ENCODE measurements at places on chromosomes 1 and 21.

GRCh38 chr1:174408146-174408545, 39.6 kb upstream of the GPR52 start:
- DNase-seq, result no peak

DNA sequence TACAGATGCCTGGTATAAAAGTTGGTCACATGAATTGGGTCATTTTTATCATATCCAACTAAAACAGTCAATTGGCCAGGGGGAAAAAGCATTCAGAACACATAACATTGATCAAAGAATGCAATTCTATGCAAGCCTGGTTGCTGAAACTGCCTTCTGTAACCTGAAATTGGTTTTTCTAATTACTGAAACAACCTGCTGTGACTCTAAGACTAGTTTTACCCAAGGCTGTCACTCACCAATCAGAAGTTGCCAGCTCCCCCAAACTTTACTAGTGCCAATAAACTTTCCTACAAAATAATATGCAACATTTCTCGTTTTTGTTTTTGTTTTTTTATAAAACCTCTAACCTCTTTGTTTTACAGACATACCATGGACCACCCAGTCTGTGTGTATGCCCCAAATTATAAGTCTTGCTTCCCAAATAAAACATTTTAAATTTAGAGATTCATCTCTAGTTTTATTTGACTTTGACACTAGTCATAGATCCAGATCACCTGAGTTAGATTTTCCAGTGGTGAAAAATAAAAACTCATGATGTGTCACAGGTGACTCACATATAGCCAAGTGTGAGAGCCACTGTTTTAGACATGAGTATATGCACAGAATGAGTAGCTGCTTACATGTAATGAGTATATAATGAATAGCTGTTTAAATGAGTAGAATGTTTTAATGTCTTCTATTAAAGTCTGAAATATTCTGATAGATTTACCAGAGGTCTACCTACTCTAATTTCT, 64.2 kb upstream of the CR2 start:
- no peak for DNase-seq

DNA sequence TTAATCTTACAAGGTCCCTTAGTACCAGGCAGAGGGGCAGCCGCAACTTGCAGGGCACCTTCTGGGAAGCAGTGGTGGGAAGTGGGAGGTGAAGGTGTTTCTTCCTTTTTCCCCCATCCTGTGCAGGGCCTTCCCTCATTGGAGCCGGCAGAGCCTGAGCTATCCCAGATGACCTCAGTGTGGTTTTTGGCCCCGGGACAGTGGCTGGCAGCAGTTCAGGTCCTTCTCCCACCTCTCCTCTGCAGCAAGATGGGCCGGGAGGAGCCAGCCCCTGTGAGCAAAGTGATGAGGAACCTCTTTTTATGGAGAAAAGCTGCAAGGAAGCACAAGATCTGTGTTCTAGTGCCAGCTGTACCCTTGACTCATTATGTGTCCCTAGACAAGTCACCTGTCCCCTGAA, 6.8 kb downstream of the PFKFB2 start:
- DNase-seq, result no peak

- DNase-seq, result no peak
These were observed 997 bp downstream of the CASZ1 start for GRCh38 chr1:10795276-10796021.

- no peak for DNase-seq
These were observed 333.9 kb upstream of the ADAMTS5 start for GRCh38 chr21:27300770-27301169.

DNA sequence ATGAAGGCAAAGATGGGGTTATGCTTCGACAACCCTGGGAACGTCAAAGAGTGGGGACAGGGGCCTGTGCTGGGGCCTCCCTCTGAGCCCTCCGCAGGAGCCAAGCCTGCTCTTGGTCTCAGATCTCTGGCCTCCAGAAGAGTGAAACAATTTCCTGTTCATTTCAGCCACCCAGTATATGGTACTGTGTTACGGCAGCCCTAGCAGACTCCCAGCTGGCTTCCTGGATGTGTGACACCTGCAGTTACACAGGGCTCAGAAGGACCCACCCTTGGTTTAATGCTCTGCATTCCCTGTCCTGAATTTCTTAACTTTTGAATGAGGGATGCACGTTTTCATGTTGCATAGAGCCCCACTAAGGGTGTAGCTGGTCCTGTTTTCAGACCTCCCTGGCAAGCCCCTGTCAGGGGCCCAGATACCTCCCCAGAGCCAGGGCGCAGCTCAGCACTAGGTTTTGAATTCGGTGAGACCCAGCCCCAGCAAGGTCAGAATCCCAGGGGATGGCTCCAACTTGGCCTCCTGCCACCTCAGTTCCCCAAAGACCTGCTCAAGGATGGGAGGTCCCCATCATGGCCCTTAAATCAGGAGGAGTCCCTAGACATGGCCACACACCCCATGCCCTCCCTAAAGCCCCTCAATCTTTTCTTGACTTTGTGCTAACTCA, 79.0 kb upstream of the IFFO2 start:
- DNase-seq, result no peak

DNA sequence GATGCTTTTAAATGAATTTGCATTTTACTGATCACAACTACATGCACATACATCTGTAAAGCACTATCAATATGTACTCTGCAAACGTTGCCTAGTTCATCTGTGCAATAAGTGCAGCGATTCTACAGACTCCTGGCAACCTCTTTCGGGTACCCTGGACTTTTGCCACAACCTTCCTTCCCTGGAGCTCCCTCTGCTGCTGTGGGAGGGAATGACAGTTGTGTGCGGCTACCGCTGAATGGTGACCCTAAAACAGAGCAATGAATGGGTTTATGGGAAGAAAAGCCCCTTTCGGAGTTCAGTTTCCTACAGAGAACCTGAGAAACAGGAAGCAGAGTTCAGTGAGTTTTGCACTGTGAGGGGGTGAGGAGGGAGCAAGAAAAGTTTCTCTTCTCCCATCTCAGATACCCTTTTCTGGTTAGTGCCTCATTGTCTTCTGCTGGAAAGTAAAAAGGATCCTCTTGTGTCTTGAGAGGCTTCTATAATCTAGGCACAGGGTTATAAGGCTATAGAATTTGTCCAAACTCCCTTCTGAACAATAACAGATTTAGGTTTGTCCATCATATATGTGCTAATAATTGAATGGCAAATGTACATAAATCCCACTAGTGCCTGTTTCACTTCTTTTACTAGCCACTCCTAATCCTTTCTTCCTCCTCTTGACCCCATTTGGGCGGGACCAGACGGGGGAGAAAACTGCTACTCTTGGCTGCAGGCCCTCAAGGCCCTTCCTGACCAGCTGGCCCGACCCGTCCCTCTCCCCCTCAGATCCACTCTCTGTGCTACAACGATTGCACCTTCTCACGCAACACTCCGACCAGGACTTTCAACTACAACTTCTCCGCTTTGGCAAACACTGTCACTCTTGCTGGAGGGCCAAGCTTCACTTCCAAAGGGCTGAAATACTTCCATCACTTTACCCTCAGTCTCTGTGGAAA, 19.8 kb upstream of the SARS1 start:
- peak; percentile 87 for DNase-seq

- DNase-seq, result no peak
These were observed 70.4 kb downstream of the PLEKHA6 start for GRCh38 chr1:204289280-204289679.

- no peak for DNase-seq
These were observed 27.9 kb upstream of the KIRREL1 start for GRCh38 chr1:157965584-157965983.

DNA sequence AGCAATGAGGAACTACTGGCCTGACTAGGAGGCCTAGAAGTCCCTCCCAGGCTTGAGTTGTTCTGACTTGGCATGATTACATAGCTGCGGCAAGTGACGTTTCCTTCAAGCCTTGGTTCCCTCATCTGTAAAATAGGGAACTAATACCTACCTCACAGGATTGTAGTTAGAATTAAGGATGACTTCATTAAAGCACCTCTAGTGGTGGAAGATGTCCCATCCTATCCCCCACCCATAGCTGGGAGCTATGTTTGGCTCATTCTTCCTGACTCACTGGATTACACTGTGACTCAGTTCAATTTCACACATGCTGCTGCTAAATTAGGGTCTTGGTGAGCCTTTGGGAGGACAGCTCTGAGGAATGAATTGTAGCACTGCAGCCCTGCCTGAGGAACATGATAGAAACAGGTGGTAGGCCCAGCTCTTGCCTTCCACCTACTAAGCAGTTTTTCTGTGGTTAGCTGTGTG, 6.0 kb upstream of the SHISA4 start:
- DNase-seq, result no peak

- DNase-seq, result no peak
These were observed 1.5 kb downstream of the MRAP start for GRCh38 chr21:32300117-32300681.

GRCh38 chr1:209041927-209042326, 541.6 kb upstream of the CAMK1G start:
- no peak for DNase-seq

GRCh38 chr1:192580351-192580962, 4.9 kb downstream of the RGS1 start:
- peak; percentile 10 for DNase-seq

DNA sequence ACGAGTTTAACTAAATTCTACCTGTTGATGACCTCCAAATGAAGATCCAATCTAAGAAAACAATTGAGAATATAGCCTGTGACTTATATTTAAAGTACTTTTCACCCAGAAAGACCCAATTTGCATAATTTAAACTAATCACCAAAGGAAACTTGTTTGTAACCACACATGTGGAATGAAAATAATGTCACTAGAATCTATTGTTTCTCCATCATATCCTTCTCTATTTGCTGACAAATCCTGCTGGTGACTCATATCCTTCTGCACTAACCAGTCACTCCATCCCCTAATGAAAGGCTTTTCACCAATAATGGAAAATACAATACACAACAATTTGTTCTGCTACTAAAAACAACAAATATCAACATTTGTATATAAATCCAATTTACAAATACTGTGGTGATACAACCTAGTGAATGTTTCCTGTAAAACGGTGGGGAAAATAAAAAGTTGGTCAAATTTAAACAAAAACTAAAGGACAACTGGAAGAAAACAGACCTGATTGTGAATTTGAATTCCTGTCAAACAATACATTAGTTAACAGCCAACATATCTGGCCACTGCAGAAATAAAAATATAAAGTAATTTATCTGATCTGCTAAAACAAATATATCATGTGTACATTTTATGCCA, 6.5 kb downstream of the PTP4A2 start:
- DNase-seq, result no peak

- no peak for DNase-seq
These were observed 47.5 kb upstream of the PWP2 start for GRCh38 chr21:44059710-44060109.

DNA sequence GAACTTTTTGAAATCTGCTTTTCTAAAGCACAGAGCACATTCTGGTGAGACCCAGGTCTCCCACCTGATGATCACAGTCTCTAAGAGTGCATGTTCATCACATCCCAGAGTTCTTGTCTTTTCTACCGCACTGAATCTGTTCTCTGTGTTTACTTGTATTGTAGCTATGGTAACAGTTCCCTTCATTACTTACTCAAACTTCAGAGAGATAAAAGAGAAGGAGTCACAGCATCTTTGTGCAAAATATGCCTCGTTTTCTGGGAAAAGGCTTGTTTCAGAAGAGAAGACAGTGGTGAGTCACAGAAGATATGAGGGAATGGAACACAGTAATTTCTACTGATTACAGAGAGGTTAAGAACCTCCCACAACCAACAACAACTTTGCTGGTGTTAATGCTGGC, 580.6 kb downstream of the PLA2G4A start:
- DNase-seq, result no peak

DNA sequence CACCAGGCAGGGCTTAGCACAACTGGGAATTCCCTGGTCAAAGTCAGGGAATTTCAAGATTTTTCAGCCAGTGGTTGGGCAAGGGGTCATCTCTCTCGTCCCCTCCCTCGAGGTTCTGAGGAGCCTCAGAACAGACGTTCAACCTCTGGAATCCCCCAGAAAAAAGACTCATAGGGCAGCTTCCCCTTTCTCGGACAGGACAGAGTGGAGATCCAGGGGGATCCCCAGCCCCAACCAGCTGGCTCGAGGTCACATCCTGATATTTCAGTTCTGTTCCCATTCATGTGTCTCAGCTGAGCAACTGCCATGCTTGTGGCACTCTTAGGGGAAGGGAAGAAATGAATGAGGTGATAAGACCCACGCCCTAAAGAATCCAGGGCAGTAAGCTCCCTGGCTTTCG, 4.9 kb upstream of the LAD1 start:
- no peak for DNase-seq

DNA sequence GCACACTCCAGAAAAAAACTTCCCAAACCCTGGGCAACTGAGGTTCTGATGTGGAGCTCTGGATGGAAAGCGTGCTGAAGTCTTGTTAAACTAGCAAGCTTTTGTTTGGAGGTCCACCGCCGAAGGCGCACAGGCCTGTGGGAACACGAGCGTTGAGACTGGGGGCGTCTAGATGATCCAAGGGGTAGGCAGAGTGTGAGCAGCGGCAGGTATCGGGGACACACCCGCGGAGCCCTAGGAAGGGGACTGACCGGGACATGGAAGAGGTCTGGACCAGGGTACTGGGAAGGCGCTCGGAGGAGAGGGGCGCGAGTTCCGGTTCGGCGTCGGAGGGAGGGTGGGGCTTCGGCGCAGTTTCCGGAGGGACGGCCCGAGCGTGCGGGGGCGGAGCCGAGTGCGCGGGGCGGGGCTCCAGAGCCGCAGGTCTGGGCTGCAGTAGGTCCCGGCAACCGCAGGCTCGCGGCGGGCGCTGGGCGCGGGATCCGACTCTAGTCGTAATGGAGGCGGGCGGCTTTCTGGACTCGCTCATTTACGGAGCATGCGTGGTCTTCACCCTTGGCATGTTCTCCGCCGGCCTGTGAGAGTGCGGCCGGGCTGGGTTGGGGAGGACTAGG, at the start of gene SLC50A1:
Gene SLC50A1 (plus strand): TSS at position 438 of the 614 bp plus-strand sequence. CDS start 60 bp downstream, at position 498.
- peak; percentile 99 for DNase-seq

DNA sequence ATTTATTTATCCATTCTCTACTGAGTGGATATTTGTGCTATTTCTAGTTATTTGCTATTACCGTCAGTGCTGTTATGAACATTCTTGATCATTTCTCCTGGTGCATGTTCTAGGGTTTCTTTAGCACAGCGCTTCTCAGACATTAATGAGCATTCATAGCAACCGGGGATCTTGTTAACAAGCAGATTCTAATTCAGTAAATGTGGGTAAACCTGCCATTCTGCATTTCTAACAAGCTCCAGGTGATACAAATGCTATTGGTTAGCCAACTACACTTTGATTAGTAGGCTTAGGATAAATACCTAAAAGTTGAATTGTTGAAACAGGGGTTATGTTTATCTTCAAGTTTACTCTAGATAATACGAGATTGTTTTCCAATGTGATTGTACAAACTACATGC, 3.3 kb upstream of the DBT start:
- no peak for DNase-seq

DNA sequence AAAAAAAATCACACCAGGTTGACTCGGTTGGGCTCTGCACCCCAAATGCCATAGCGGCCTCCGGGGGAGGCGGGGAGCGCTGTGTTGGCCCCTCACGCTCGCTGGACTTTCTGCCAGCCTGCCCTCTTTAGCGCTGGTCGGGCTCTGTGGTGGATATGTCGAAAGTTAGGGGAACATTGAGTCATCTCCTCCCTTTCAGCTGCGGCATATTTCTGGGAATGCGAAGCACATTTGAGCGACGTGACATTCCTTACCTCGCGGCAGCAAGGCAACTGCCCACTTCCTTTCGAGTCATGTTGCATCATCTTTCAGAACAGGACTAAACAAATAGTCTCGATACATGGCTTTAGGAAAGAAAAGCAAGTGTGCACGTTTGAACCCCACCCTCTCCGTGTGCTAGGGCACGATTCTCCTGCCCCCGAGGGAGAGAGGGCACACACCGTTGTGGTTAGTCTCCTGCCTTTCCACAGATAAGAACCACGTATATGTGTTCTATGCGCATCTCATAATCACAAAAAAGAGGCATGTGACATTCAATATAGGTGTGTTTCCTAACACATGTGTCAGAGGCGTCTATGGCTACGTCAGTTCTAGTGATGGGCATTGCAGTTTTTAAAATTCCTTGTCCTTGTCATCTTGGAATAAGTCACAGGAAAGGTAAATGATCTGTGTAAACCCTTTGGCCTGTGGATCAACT, 105.9 kb upstream of the SLC45A1 start:
- DNase-seq, result no peak
